DMS153 (cell line): ENCODE measurements at places on chromosomes 7 and 10.

DNA sequence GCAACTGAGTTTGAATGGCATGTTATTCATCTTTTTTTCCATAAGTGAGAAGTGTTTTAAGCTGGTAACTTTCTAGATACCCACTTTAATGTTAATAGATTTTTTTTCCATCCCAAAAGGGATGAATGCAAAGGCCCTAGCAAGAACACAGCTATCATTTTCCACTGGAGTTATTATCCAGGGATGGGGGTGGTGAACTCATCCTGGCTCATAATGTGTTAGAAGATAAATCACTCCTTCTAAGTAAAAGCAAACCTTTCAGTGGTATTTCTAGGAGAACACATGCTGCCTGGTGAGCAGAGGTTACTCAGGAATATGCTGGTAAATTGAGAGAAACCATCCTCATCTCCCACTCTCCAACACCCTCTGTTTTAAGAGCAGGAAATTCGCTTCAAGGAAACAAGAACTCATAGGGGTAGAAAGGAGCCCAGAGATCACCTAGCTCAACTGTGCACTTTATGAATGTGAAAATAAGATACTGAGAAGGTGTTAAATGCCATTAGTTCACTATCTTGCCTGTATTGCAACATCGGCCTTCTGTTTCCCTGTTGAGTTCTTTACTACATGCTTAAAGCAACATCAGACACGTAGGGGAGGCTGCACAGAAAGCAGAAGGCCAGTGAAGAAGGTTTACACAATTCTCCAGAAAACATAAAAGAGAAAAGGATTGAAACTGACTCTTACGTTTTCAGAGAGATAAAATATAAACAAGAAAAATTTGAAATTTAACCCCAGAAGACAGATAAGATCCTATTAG, 264.0 kb upstream of the PRKCQ start:
- DNase-seq: no peak

DNA sequence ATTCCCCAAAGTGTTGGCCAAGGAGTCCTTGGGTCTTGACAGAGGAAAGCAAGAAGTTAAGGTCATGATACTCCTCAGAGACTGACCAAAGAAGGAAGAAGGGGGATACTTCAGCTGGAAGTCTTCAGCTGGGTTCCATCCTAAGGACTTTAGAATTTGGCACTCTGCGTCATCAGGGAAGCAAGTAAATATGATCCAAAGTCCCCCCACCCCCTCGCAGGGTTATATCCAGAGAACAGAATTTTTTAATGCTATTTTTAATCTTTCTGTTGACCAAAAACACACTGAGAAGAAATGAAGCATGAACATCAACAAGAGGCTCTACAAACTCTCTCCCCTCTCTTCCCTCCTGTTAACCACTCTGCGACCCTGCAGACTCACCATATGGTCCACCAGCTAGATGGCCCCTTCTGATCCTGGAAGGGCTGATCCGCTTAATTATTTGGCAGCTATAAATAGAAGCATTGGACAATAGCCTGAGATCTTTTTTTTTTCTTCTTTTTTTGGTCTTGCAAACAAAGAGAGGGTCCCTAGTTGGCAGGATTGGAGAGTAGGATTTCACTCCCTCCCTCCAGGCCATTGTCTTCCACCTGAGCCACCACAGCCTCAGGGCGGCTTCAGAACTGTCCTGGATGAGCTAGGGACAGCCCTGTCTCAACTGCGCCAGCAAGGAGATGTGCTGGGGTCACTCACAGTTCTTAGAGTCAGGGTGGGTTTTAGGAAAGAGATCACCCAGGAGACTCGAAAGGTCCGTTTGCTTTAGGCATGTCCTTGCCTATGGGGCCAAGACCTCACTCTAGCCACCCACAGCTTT, 196.0 kb downstream of the KCNMA1 start:
- DNase-seq: no peak

DNA sequence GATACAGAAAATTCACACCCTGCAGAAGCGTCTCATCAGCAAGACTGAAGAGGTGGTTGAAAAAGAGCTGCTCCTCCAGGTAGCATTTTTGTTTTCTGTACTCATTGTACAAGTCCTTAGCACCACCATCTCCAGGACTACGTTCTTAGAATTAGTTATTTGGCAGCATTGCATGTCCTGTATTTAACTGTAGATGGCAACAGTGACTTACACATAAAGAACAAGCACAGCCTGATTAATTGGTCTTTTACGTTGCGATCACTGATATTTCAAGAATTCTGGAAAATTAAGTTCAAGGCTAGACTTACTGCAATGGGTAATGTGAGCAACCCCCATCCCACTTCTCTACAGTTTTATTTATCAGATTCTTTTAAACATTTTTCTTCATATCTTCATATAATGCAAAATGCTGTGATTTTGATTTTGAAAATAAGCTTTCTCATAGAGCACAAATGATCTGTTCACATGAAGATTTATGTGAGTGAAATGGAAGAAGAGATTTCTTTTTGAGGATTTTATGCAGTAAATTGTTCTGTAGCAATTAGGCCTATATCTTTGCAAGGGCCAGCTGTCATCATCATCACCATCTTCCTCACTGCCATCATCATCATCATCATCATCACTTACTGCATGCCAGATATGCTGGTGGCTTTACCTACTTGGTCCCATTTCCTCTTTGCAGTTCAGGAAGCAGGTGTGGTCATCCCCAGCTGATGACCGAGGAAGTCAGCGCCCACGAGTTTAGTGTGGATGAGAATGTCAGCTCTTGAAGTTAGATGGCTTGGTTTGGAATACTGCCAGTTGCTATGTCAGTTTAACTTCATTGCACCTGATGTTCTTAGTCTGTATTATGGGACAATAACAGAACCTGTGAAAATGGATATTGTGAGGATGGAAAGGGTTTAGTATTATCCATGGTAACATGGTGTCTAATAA, 53.4 kb downstream of the CFAP58 start:
- peak; percentile 2 for DNase-seq

GRCh38 chr10:2022401-2022800, 285.1 kb upstream of the ADARB2 start:
- no peak for DNase-seq

GRCh38 chr7:97480772-97481390, 251.0 kb upstream of the TAC1 start:
- DNase-seq: no peak

GRCh38 chr10:92822060-92822634, 26.2 kb upstream of the EXOC6 start:
- no peak for DNase-seq

GRCh38 chr7:50462361-50462760, 12.2 kb upstream of the FIGNL1 start:
- no peak for DNase-seq

- DNase-seq: no peak
These were observed 86.9 kb upstream of the TNRC18 start for GRCh38 chr7:5510426-5511045.
